ENCODE measurements at places on chromosomes 16 and 17. TPM values are rescaled to one million over a fixed set of nuclear protein-coding genes. Genes with fewer than 3 reads are reported as not detected.
A peak's percentile ranks its signal among the peaks of the same experiment; 100 is the strongest.

Gene KCNH6
- total RNA-seq: not detected

DNA sequence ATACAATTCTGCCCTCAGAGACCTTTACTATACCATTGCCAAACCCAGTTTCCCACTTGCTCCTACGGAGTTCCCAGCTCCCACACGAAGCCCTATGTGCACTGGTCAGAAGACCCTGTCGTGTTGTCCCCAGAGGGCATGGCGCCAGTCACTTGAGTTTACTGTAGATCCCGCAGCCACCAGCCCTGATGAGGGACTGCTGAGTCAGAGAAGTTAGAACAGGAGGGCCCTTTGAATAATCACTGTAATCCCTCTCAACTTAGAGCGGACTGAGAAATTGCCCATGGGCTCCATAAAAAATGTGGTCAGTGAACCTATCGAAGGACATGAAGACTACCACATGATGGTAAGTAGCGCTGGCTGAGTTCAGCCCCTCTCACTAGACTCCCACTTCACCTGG is 9.2 kb downstream of the UBFD1 start:
- DNase-seq: no peak
- H3K4me3 ChIP-seq: no peak overlapping the region
- H3K4me1 ChIP-seq: no peaks in the 10 kb centered on the region

DNA sequence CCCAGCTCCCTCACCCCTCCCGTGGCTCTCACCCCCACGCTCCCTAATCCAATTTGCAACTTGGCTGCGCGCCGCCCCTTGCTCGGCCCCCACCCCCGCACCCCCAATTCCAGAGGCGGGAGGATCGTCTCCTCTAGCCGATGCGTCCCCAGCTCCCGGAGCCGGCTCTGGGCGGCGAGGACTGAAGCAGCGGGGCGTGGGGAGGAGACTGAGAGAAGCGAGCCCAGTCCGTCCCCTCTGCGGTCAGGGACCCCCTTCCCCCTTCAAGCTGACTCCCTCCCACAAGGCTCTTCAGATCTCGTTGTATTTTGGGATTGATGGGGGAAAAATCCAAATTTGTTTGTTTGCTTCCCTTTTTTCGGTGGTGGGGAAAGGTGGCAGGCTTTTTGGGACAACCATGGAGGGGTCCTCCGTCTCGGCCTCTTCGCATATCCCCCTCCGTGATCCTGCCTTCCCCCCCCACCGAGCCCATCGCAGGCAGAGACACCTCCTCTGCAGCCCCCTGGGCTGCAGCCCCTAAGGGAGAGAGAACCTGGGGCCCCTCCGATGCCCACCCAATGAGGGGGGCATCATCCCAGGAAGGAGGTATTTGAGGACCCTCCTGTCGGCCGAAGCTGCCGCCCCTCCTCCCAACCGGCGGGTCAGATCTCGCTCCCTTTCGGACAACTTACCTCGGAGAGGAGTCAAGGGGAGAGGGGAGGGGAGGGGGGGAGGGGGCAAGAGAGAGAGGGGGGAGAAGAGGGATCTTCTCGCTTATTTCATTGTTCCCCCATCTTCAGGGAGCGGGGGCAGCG is 466 bp downstream of the NEUROD2 start:
- H3K27me3 ChIP-seq: peaks cover 47% of the 10 kb centered on the region
- no peak overlapping the region for H3K4me3 ChIP-seq
- H3K36me3 ChIP-seq: no peaks in the 10 kb centered on the region
- no peak overlapping the region for H3K27ac ChIP-seq
- no peak for DNase-seq

- H3K4me1 ChIP-seq: peaks cover 42% of the 10 kb centered on the region
- peak overlapping the region; percentile 42 for H3K4me3 ChIP-seq
- peak overlapping the region; percentile 36 for H3K27ac ChIP-seq
- peaks cover 3% of the 10 kb centered on the region for H3K36me3 ChIP-seq
- no peak for DNase-seq
Observed at GRCh38 chr16:4372578-4373355, 1.1 kb downstream of the VASN start.

Gene CES4A
- total RNA-seq: 21.9 TPM

Gene NEUROD2
- total RNA-seq: not detected

Gene PRR35
- total RNA-seq: not detected

- no peak overlapping the region for H3K27ac ChIP-seq
- H3K36me3 ChIP-seq: no peaks in the 10 kb centered on the region
- no peaks in the 10 kb centered on the region for H3K27me3 ChIP-seq
- no peaks in the 10 kb centered on the region for H3K4me1 ChIP-seq
- DNase-seq: no peak
Observed at GRCh38 chr17:33016920-33017319, 25.3 kb downstream of the SPACA3 start.

Gene DYNLL2
- 45.8 TPM for total RNA-seq

DNA sequence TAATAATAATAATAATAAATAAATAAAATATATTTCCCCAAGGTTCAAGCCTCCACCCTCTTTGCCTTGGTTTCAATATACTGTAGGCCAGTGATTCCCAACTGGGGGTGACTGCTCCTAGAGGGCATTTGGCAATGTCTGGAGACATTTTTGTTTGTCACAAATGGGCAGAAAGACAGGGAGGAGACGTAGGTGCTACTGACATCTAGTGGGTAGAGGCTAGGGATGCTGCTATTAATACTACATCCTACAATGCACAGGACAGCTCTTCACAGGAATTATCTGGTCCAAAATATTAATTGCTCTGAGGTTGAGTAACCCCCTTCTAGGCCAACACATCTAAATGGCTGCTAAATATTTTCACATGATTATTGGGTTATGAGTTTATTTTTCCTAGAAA is 12.8 kb upstream of the PRR14 start:
- DNase-seq: no peak
- peaks cover 13% of the 10 kb centered on the region for H3K4me1 ChIP-seq
- no peaks in the 10 kb centered on the region for H3K27me3 ChIP-seq
- H3K4me3 ChIP-seq: no peak overlapping the region

Gene ZFP3
- total RNA-seq: 13.0 TPM

DNA sequence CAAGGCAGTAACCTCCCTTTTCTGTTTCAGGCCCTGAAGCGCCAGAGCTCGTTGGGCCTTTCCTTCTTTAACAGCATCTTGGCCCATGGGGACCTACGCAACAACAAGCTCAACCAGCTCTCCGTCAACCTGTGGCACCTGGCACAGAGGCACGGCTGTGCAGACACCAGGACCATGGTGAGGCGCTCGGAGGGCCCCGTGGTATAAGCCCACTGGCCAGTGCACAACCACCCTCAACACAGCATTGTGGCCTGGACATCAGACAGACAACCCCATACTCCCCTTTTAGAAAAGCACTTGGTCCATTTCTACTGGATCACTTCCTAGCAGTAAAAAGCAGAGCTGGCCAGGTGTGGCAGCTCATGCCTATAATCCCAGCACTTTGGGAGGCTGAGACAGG is 18.6 kb downstream of the KNOP1 start:
- no peaks in the 10 kb centered on the region for H3K27me3 ChIP-seq
- DNase-seq: no peak
- H3K27ac ChIP-seq: no peak overlapping the region
- peaks cover 46% of the 10 kb centered on the region for H3K4me1 ChIP-seq

- peaks cover 9% of the 10 kb centered on the region for H3K36me3 ChIP-seq
- no peak for DNase-seq
- no peaks in the 10 kb centered on the region for H3K27me3 ChIP-seq
- no peak overlapping the region for H3K27ac ChIP-seq
- H3K4me1 ChIP-seq: no peaks in the 10 kb centered on the region
Observed at GRCh38 chr16:11181899-11182279, 74.1 kb downstream of the SOCS1 start.

DNA sequence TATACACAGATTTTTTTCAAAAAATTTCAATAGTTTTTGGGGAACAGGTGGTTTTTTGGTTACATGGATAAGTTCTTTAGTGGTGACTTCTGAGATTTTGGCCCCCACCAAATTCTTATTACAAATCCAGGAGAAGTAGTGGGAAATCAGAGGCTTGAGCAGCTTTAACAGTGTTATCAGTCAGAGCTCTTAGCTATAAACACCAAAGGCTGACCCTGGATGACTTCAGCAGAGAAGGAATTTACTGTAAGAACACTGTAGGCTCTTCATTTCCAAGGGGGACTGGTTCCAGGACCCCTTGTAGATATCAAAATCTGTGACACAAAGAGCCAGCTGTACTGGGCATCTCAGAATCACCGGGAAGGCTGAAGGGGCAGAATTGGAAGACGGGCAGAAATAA is 17.8 kb downstream of the MPHOSPH6 start:
- H3K4me1 ChIP-seq: no peaks in the 10 kb centered on the region
- H3K36me3 ChIP-seq: peaks cover 3% of the 10 kb centered on the region
- H3K4me3 ChIP-seq: no peak overlapping the region
- no peak overlapping the region for H3K27ac ChIP-seq
- no peaks in the 10 kb centered on the region for H3K27me3 ChIP-seq

- H3K27ac ChIP-seq: no peak overlapping the region
- H3K36me3 ChIP-seq: no peaks in the 10 kb centered on the region
- H3K4me1 ChIP-seq: peaks cover 14% of the 10 kb centered on the region
- H3K4me3 ChIP-seq: no peak overlapping the region
- H3K27me3 ChIP-seq: no peaks in the 10 kb centered on the region
- DNase-seq: no peak
Observed at GRCh38 chr17:72639711-72640110, 452.8 kb downstream of the SLC39A11 start.

DNA sequence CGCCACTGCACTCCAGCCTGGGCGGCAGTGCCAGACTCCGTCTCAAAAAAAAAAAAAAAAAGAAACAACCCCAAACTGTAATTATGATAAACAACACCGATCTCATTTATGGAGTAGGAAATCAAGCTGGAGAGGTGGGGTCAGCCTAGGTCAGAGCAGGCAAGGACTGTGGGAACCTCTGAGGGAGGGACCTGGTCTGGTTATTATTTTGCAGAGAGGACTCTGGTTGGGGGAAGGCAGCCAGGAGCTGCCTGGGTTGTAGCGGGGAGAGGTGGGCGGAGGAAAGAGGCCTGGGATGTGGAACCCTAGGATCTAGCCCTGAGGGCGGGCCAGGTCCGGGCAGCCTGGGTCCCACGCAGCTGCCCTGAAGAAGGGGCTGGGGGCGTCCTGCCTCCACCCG is 10.9 kb upstream of the HS3ST6 start:
- peak overlapping the region; percentile 13 for H3K27ac ChIP-seq
- H3K4me3 ChIP-seq: no peak overlapping the region
- no peak for DNase-seq
- H3K4me1 ChIP-seq: peaks cover 6% of the 10 kb centered on the region
- no peaks in the 10 kb centered on the region for H3K36me3 ChIP-seq

GRCh38 chr17:70173681-70174080 is 4.3 kb downstream of the KCNJ2 start:
- no peak for DNase-seq
- no peak overlapping the region for H3K27ac ChIP-seq
- H3K4me3 ChIP-seq: no peak overlapping the region
- peaks cover 6% of the 10 kb centered on the region for H3K4me1 ChIP-seq

Gene SNAI3
- 14.0 TPM for total RNA-seq

- H3K27me3 ChIP-seq: no peaks in the 10 kb centered on the region
- H3K4me1 ChIP-seq: no peaks in the 10 kb centered on the region
- no peaks in the 10 kb centered on the region for H3K36me3 ChIP-seq
- no peak overlapping the region for H3K27ac ChIP-seq
- no peak for DNase-seq
Observed at GRCh38 chr16:69084289-69084688, 21.2 kb upstream of the HAS3 start.

DNA sequence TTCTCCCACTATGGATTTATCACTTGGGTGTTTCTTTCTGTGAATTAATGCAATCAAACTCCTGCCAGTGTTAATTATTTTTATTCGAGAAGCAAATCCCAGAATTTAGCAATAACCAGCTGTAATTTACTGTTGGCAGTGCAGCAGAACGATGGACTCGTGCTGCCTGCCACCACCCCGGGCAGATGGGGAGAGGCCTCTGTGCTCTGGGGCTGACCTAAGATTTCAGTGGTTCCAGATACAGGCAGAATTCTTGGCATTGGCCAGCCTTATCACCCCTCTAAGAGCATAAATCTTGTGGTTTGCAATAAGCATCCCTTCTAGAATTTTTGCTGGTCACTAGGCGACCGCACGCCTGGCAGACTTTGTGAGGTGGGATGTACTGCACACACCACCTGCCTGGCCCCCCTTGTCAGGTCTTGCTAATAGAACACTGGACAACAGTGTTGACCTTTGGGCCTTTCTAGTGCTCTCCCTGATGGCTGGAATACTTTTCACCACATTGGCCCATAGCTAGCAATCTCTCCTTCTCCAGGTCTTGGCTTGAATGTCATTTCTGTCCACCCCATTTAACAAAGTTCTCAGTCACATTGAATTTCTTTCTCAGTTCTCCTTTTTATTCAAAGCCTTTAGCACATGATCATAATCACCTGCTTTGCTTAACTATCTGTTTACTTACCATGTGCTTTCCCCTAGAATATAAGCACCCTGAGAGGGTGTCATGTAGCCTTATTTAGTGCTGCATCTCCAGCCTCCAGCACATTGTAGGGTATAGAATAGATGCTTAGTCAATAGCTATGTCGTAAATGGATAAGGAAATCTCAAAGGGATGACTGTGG is 122.1 kb upstream of the DYNLRB2 start:
- no peak overlapping the region for H3K4me3 ChIP-seq
- H3K4me1 ChIP-seq: no peaks in the 10 kb centered on the region
- H3K36me3 ChIP-seq: no peaks in the 10 kb centered on the region
- DNase-seq: no peak
- H3K27me3 ChIP-seq: no peaks in the 10 kb centered on the region
- no peak overlapping the region for H3K27ac ChIP-seq

GRCh38 chr16:31268033-31268365 is 8.2 kb downstream of the ITGAM start:
- H3K27ac ChIP-seq: no peak overlapping the region
- H3K36me3 ChIP-seq: no peaks in the 10 kb centered on the region
- DNase-seq: no peak
- H3K4me3 ChIP-seq: no peak overlapping the region
- H3K27me3 ChIP-seq: no peaks in the 10 kb centered on the region

GRCh38 chr16:51949282-51949681 is 597.7 kb downstream of the TOX3 start:
- no peak for DNase-seq
- no peak overlapping the region for H3K4me3 ChIP-seq
- H3K27me3 ChIP-seq: no peaks in the 10 kb centered on the region
- H3K4me1 ChIP-seq: no peaks in the 10 kb centered on the region

GRCh38 chr16:25140459-25140858 is 28.9 kb downstream of the LCMT1 start:
- H3K4me3 ChIP-seq: no peak overlapping the region
- no peak overlapping the region for H3K27ac ChIP-seq
- DNase-seq: no peak
- no peaks in the 10 kb centered on the region for H3K4me1 ChIP-seq
- H3K36me3 ChIP-seq: peaks cover 41% of the 10 kb centered on the region

DNA sequence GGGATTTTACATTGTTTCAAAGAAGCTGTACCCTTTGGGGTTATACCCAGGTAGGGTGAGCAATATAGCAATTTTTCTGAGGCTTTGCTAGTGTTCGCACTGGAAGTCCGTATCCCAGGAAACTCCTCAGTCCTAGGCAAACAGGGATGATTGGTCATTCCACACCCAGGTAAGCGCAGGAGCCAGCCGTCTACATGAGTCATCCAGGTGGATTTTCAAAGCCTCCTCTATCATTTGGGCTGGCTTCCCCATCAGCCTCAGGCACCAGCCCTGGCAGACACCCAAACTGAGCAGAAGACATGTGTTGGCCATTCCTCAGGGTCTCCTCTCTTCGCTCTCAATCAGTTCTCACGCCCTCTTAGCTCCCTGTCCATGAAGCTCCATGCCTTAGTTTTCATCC is 135.6 kb downstream of the AIPL1 start:
- H3K4me1 ChIP-seq: no peaks in the 10 kb centered on the region
- no peaks in the 10 kb centered on the region for H3K36me3 ChIP-seq
- no peak overlapping the region for H3K27ac ChIP-seq
- no peak for DNase-seq

GRCh38 chr16:19446886-19447285 is 29.2 kb downstream of the TMC5 start:
- H3K36me3 ChIP-seq: no peaks in the 10 kb centered on the region
- no peak overlapping the region for H3K4me3 ChIP-seq
- DNase-seq: no peak
- H3K27ac ChIP-seq: no peak overlapping the region
- no peaks in the 10 kb centered on the region for H3K4me1 ChIP-seq

Gene NDUFAF8
- total RNA-seq: 45.1 TPM

Data from CD4-positive, alpha-beta memory T cell (primary cell).